ENCODE measurements at places on chromosomes 4 and X.

GRCh38 chr4:183823434-183823833 lies 81.7 kb upstream of the STOX2 start:
- DNase-seq = peak; percentile 31

- no peak for DNase-seq
Measured at GRCh38 chr4:127239902-127240763, 392.6 kb upstream of the INTU start.

- peak; percentile 32 for DNase-seq
Measured at GRCh38 chr4:55181010-55182005, 55.9 kb upstream of the KDR start.

DNA sequence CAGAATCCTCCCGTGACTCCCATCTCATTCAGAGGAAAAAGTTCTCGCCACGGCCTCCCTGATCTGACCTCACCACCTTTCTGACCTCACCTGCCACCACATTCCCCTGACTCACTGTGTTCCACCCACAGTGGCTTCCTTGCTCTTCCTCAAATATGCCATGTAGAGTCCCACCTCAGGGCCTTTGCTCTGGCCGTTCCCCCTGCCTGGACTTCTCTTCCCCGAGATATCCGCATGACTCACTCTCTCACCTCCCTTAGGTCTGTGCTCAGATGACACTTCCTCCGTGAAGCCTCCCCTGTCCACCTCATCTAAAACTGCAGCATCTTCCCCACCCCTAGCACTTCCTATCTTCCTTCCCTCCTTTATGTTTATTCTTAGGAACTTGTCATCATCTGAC lies 7.2 kb upstream of the TSPYL2 start:
- peak; percentile 8 for DNase-seq

DNA sequence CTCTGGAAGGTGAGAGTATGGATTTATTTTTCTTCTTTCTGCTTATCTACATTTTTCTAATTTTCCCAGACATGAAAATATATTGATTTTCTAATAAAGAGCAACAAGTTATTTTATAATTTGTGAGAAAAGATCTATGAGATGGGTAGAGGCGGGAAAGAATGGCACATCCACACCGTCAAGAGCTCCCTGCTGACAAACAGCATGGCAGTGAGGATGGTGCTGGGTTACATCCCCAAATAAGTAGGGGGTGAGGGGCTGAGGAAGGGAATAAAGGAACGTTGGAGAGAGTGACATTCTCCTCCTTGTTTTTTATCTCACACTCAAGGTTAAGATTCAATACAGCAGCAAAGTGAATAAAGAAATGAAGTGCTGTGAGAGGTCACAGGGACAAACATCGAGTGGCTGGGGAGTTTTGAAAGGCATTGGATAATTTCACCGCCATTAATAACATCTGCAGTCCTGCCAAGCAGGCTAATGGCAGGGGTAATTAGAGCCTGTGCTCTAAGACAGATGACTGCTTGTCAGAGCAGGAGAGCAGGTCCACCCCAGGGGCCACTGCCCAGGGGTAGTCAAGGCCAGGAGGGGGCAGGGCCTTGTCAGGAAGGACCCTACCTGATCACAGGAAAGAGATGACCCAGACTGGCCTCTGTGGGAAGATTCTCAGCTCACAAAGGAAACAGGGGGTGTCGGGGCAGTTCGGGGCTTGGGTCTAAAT lies 323.8 kb downstream of the FBXW7 start:
- no peak for DNase-seq
